HCT116 (cell line): ENCODE measurements at places on chromosomes 5 and 9. TPM values are rescaled to one million over a fixed set of nuclear protein-coding genes. Genes with fewer than 3 reads are reported as not detected.

- no peak for DNase-seq
Observed at GRCh38 chr5:130286971-130287370, 382.7 kb downstream of the CHSY3 start.

Gene LCN1
- not detected for total RNA-seq

Gene ZNF189
- 10.6 TPM for total RNA-seq

- DNase-seq = no peak
Observed at GRCh38 chr5:87126869-87127268, 140.8 kb upstream of the RASA1 start.

DNA sequence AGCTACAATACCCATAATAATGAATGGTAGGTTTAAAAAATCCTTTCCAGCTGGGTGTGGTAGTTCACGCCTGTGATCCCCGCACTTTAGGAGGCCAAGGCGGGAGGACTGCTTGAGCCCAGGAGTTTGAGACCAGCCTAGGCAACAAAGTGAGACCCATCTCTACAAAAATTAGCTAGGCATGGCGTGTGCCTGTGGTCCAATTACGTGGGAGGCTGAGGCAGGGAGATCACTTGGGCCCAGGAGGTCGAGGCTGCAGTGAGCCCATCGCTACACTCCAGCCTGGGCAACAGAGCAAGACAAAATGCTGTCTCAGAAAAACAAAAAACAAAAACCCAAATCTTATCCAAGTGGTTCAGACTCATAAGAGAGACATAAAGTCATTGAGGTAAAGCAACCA lies 33.8 kb upstream of the SLC6A3 start:
- DNase-seq = no peak

DNA sequence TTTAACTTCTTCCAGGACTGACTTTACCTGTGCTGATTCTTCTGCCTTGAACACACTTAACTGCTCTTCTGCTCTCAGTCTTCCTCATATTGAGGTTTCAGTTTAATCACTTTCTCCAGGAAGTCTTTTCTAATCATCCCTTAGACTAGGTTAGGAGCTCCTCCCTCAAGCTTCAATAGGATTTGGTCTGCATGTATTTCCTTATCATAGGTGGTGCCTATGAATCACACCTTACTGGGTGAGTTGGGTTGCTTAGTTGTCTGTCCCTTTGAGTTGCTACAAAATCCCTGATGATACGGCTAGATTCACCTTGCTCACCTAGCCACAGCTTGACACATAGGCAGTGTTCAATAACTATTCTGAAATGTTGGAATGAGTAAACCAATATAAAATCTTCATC lies 164.4 kb downstream of the DNAH5 start:
- DNase-seq = no peak

GRCh38 chr9:77793849-77794248 lies 145.7 kb upstream of the GNA14 start:
- peak; percentile 18 for DNase-seq

- no peak for DNase-seq
Observed at GRCh38 chr5:141641634-141642267, 5.0 kb downstream of the RELL2 start.

GRCh38 chr5:38595132-38595745 lies 38.8 kb upstream of the LIFR start:
- DNase-seq = no peak

GRCh38 chr5:163619951-163620350 lies 114.5 kb downstream of the MAT2B start:
- no peak for DNase-seq

GRCh38 chr5:36200513-36200912 lies 41.2 kb downstream of the NADK2 start:
- no peak for DNase-seq

DNA sequence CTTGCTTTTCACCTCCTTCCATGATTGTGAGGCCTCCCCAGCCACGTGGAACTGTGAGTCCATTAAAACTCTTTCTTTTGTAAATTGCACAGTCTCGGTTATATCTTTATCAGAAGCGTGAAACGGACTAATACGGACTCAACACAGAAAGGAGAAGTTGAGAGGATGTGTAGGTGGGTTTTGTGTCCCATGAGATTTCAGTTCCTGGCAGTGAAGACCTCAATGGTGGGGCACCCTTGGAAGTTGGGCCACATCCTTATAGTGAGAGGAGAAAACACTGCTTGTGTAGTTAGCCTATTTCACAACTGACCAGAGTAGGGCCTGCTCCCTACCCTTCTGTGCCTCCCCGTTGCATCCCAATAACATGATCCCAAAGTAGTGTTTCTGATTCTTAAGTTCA lies 98.9 kb upstream of the TNC start:
- no peak for DNase-seq

DNA sequence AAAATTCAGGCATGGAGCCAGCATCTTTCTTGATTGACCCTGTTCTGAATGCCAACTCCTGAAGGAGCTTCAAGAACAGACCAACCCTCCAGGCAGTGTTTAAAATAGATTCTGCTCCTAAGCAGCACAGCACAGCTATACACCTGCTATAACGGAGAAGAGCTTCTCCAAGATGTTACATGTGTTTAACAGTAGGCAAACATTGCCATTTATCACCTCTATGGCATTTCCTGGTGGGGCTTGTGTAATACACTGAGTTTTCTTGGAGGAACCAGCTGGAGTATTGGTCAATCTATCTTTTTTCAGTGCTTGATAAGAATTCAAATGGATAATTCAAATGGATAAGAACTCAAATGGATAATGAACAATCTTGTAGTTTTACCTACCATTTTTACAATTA lies 615.1 kb downstream of the CDH12 start:
- no peak for DNase-seq

- DNase-seq = no peak
Observed at GRCh38 chr9:122383992-122384461, 13.2 kb downstream of the PTGS1 start.

DNA sequence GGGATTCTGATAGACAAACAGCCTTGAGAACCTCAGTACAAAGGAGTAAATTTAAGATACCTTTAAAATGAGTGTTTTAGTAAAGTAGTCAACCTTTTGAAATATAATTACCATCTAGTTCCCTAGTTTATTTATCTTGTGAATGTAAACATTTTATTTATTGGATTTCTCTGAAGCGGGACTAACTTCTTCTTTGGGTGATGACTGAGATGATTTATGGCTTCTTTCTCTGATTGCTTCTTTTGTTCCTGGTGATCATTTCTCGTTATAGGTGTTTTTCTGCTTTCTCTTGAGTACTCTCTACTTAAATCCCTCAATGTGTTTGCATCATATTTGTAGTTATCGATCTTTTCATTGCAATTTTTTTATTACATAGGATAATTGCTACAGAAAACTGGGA lies 33.2 kb downstream of the PRDM6 start:
- DNase-seq = no peak

- DNase-seq = no peak
Observed at GRCh38 chr5:132003170-132003744, 8.2 kb downstream of the ACSL6 start.

- no peak for DNase-seq
Observed at GRCh38 chr5:146193285-146193684, 10.1 kb upstream of the RBM27 start.

Gene CCNG1
- total RNA-seq = 176 TPM

DNA sequence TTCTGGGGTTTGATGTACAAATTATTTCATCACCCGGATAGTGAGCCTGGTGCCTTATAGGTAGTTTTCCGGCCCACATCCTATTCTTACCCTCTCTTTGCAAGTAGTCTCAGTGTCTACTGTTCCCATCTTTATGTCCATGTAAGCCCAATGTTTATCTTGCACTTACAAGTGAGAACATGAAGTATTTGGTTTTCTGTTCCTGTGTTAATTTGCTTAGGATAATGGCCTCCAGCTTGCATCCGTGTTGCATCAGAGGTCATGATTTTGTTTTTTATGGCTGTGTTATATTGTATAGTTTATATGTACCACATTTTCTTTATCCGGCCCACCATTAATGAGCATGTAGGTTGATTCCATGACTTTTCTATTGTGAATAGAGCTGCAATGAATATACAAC lies 136.5 kb downstream of the PRR16 start:
- DNase-seq = no peak

Gene AHRR
- 12.7 TPM for total RNA-seq

GRCh38 chr9:20335668-20336332 lies 286.5 kb downstream of the MLLT3 start:
- no peak for DNase-seq

- DNase-seq = no peak
Observed at GRCh38 chr5:76688836-76689235, 27.1 kb upstream of the F2R start.

- no peak for DNase-seq
Observed at GRCh38 chr5:181232593-181232992, 9.5 kb downstream of the TRIM41 start.

- DNase-seq = no peak
Observed at GRCh38 chr9:108536836-108537601, 318.8 kb downstream of the ACTL7B start.

Gene SOX30
- 0.27 TPM for total RNA-seq

GRCh38 chr9:61669352-61669751 lies 479.5 kb downstream of the SPATA31A7 start:
- DNase-seq = no peak

DNA sequence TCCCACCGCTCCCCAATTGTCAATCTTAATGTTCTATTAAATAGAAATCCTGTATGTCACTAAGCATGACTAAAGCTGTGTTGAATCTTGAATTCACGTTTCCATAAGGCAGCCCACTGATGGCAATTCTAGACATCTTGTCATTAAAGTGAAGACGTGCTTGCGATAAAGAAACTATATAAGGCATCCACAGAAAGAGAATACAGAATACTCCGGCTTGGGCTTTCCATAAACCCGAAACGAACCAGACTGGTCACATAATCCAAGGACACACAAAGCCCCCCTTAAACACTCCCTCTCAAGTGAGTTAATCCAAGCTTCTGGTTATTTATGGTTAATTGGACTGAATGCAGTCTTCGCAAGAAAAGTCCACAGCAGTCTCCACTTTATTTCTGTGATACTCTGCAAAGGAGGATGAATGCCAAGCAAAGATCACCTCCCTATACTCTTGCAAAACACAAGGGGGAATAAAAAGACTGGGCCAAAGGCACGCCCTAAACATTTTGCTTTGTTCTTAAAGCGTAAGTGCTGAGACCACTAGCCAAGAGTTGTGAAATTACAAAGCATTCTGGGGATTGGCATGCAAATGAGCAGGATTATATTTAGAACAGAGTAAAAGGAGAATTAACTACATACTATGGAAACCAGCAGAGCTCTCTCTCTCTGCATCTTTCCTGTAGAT lies 54.7 kb downstream of the DPYSL3 start:
- DNase-seq = no peak

DNA sequence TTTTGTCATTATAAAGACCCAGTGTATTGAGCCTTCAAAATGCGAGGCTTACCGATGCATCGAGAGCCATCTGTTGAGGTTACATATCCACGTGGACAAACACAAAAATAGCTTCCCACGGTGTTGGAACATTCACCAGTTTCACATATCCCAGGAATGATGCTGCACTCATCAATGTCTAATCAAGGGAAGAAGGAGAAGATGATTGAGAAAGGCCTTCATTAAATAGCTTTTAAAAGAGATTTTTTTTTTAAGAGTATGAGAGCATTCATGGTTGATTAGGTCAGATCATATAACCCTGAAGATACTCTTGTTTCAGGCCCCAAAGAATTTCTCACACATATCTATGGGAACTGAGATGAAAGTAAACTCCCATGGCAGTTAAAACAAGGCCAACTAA lies 129.4 kb downstream of the FBN2 start:
- no peak for DNase-seq
